ENCODE measurements at places on chromosomes 6 and 20.

- no peak for DNase-seq
Observed at GRCh38 chr6:100338090-100338489, 126.6 kb downstream of the SIM1 start.

- no peak for DNase-seq
Observed at GRCh38 chr20:19789009-19789408, 31.0 kb downstream of the RIN2 start.

GRCh38 chr6:100724696-100725095 lies 156.4 kb downstream of the ASCC3 start:
- no peak for DNase-seq

- no peak for DNase-seq
Observed at GRCh38 chr20:6348908-6349307, 226.1 kb upstream of the FERMT1 start.

GRCh38 chr20:50274570-50275430 lies 84.2 kb downstream of the CEBPB start:
- no peak for DNase-seq

GRCh38 chr20:33556246-33556645 lies 66.3 kb downstream of the CBFA2T2 start:
- no peak for DNase-seq

GRCh38 chr6:167974640-167975344 lies 22.7 kb upstream of the KIF25 start:
- no peak for DNase-seq

GRCh38 chr6:11288065-11288464 lies 55.6 kb upstream of the NEDD9 start:
- DNase-seq = no peak

DNA sequence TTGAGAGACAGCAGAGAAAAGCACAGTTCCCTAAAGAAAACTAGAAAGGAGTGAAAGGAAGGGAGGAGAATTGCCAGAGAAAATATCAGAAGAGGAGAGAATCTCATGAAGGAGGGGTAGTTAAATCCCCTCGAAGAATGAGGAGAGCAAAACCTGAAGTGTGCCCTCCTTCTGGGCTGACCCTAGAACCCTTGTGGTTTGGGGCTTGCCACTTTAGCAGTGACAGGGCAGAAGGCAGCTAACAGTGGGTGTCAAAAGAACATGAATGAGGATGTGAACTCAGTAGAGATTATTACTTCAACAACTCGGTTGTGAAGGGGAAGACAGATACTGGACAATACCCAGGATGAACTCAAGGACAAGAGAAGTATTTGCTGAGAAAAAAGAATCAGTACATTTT lies 73.6 kb downstream of the RALGAPA2 start:
- no peak for DNase-seq

DNA sequence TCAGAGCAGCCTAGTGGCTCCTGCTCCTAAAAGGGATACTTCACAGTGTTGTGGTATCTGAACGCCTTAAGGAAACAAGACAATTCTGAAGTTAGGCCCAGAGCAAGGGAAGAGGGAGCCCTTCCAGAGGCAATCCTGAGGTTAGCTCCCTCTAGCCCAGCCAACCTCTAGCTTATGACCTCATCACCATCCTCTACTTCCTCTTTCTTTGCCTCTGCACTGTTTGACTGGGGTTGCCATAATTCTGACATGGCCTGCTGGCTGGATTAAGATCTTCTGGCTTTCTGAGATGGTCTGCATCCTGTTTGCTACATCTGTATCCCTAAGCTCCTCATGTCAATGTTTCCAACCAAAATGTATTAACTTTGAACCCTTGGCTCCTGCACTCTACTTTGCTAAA lies 23.3 kb upstream of the BMP2 start:
- DNase-seq = no peak

- no peak for DNase-seq
Observed at GRCh38 chr20:19095762-19096161, 116.7 kb upstream of the SLC24A3 start.

- no peak for DNase-seq
Observed at GRCh38 chr6:44681761-44682160, 294.3 kb downstream of the CDC5L start.

DNA sequence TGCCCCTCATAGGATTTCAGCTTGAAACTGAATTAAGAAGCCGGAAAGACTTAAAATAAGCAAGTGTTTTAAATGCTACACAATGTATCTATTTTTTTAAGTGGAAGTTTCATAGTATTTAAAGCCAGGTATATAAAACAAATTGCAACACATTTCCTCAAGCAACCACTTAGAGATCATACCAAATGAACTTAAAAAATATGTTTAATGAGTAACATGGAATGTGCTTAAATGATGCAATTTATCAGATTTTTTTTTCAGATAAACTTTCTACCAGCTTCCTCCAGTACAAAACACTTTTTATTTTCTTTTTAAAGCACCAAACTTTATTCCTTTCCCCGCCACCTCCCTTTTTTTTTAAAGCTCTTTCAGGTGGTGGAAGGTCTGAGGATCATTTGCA lies 534.3 kb downstream of the BMP2 start:
- DNase-seq = no peak

GRCh38 chr6:69780585-69781178 lies 16.1 kb downstream of the LMBRD1 start:
- no peak for DNase-seq

GRCh38 chr20:63224412-63225081 lies 8.6 kb upstream of the YTHDF1 start:
- no peak for DNase-seq

- no peak for DNase-seq
Observed at GRCh38 chr6:105881608-105882007, 204.5 kb upstream of the PRDM1 start.

DNA sequence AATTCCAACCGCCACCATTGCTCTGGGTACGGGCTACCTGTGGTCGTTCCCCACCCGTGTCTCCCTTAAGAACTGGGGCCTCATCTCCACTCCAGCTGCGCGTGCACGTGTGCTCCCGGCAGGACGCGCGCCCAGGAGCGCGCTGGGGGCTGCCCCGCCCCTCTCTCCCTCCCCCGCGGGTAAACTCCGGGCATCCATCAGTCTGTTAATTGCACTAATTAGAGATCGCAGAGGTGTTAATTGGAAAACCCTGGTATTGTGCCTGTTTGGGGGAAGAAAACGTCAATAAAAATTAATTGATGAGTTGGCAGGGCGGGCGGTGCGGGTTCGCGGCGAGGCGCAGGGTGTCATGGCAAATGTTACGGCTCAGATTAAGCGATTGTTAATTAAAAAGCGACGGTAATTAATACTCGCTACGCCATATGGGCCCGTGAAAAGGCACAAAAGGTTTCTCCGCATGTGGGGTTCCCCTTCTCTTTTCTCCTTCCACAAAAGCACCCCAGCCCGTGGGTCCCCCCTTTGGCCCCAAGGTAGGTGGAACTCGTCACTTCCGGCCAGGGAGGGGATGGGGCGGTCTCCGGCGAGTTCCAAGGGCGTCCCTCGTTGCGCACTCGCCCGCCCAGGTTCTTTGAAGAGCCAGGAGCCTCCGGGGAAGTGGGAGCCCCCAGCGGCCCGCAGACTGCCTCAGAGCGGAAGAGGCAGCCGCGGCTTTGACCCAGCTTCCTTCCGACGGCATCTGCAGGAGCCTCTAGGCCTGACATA lies 14.4 kb downstream of the FOXP4 start:
- DNase-seq = peak; percentile 53

- no peak for DNase-seq
Observed at GRCh38 chr6:158698931-158699330, 49.1 kb downstream of the SYTL3 start.

GRCh38 chr6:158018041-158018771 lies 36.5 kb downstream of the SYNJ2 start:
- no peak for DNase-seq

DNA sequence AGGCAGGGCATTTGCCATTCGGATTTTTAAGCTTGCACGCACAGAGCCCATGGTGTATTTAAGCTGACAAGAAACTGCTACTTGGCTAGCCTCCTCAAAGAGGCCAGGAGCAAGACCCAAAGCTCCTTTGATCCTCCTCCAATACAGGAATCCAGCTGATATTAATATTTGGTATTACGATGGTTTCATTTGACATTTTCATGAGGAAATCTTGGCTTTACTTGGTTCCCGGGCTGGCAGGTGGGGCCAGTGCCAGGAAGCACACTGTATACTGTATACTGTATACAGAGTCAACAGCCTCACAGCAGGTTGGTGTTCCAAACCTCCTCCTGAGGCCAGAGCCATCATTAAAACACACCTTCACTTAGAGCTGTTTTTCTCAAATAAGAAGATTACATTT lies 138.2 kb upstream of the ARMC2 start:
- DNase-seq = no peak

DNA sequence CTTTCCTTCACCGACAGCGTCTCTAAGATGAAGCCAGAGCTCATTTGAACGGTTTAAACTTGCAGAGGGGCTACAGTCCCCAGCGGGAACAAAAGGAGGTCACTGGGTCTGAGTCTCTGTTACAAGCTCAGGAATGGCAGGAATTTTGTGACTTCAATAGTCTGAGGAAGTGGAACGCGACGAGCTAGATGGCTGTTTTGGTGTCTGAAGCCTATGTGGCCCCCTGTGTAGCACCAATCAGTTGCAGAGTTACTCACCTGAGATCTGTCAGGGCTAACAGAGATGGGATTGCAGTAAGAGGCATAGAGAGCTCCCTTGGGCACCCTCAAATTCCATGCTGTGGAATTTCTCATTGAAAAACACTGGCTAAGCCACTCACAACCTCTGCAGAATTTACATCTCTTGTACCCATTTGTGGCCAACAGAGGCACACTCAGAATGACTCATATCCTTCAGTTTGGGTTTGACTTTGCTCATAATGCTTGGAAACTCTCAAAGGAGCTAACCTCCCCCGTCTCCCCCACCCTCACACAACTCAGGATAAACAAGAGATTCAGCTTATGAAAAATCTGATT lies 7.1 kb upstream of the TCP11 start:
- no peak for DNase-seq

DNA sequence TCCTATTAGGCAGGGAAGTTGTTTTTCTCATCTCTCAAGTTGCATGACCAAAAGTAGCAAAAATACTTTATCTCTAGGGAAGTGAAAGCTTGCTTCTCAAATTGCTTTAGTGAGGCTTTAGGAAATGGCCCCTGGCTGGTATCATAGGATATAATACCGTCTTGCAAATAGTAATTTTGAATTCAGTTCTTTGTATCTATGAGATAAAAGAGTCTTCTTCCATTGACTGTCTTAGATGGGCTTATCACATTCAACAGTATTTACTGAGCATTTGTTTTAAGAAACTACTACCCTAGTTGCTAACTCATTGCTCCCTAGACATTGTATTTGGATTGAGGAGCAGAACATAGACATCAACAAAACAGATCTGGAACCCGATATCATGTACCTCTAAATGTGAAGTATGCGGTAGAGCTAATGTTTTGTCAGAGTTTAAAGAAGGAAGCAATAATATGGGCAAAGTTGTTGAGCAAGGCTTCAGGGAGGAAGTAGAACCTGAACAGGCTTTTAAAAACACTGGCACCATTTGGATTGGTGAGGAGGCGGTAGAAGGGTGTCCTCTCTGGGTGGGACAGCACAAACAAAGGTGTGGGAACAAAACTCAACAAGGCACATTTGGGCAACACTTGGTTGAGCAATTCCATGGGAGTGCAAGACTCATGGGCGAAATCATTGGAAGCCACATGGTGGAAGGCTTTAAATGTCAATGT lies 101.5 kb downstream of the SGK1 start:
- DNase-seq = no peak

DNA sequence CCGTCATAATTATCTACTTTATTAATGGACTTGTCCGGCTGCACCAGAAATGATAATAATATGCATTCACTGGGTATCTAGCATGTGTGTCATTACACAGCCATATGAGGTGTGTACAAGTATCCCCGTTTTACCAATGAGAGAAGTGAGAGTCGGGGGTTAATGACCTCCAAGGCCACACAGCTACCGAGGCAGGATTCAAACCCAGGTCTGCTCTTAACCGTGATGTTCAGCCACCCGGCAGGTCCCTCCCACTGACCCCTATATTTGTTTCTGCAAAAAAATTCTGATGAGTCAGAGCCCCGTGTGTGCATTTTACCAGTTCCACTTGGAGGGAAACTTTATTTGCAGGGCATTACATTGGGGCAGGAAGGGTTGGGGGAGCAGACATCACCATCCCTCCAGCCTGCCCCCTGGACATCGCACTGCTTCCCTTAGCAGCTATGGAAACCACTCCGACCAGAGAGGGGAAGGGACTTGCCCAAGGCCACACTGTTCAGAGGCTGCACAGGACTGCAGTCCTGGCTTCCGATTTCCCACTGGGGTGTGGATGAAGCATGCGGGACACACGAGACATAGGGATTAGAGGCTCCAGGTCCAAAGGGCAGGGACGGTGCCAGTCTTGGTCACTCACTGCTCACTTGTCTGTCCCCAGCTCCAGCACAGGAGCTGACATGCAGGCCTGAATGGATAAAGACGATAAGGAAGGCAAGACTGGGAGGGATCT lies 10.1 kb upstream of the SRC start:
- DNase-seq = no peak
